Activated CD4-positive, alpha-beta memory T cell treated with anti-CD3 and anti-CD28 coated beads, Interleukin-2, amount 10 ng/mL, durations not matched to agents 7 days and 5 days (primary cell): ENCODE measurements at places on chromosomes 5 and 9. TPM values are rescaled to one million over a fixed set of nuclear protein-coding genes. Genes with fewer than 3 reads are reported as not detected.

- DNase-seq: peak; percentile 43
- peak overlapping the region; percentile 73 for H3K27ac ChIP-seq
- peaks cover 4% of the 10 kb centered on the region for H3K27me3 ChIP-seq
- H3K4me1 ChIP-seq: peaks cover 61% of the 10 kb centered on the region
- peaks cover 13% of the 10 kb centered on the region for H3K36me3 ChIP-seq
- H3K4me3 ChIP-seq: peak overlapping the region; percentile 75
Measured at GRCh38 chr5:151085517-151086041, 4.7 kb upstream of the TNIP1 start.

- no peaks in the 10 kb centered on the region for H3K27me3 ChIP-seq
- no peak overlapping the region for H3K27ac ChIP-seq
- no peaks in the 10 kb centered on the region for H3K4me1 ChIP-seq
- H3K4me3 ChIP-seq: no peak overlapping the region
Measured at GRCh38 chr9:136831720-136832104, 10.6 kb upstream of the AJM1 start.

- peak overlapping the region; percentile 87 for H3K4me3 ChIP-seq
- DNase-seq: peak; percentile 28
- peaks cover 26% of the 10 kb centered on the region for H3K4me1 ChIP-seq
Measured at GRCh38 chr5:172959824-172960799, 888 bp downstream of the RPL26L1 start.

DNA sequence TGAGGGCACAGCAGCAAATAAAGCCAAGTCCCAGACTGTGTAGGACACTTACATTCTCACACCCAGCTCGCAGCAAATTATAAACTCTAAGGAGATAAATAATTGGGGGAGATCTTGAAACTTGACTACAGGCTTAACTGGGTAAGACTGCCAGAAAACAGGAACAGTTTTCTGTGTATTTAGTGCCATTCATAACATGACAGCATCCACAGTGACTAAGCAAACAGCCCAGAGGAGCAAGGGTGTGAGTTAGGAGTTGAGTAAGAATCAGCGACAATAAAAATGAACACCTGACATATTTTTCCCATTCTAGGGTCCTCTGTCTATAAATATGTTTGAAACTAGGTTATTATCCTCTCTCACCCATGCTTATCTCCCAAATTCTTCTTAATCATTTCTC lies 370.9 kb upstream of the WWC1 start:
- H3K27ac ChIP-seq: no peak overlapping the region
- H3K4me1 ChIP-seq: no peaks in the 10 kb centered on the region
- no peak for DNase-seq
- no peaks in the 10 kb centered on the region for H3K27me3 ChIP-seq
- H3K36me3 ChIP-seq: no peaks in the 10 kb centered on the region

GRCh38 chr5:157259699-157260098 lies 6.2 kb upstream of the CYFIP2 start:
- peaks cover 73% of the 10 kb centered on the region for H3K4me1 ChIP-seq
- H3K36me3 ChIP-seq: peaks cover 29% of the 10 kb centered on the region
- no peak overlapping the region for H3K4me3 ChIP-seq
- no peak overlapping the region for H3K27ac ChIP-seq

- H3K36me3 ChIP-seq: peaks cover 33% of the 10 kb centered on the region
- no peak overlapping the region for H3K4me3 ChIP-seq
- peaks cover 14% of the 10 kb centered on the region for H3K4me1 ChIP-seq
- H3K27me3 ChIP-seq: no peaks in the 10 kb centered on the region
- H3K27ac ChIP-seq: no peak overlapping the region
Measured at GRCh38 chr9:4691795-4692194, 12.4 kb downstream of the CDC37L1 start.

- H3K36me3 ChIP-seq: no peaks in the 10 kb centered on the region
- H3K4me1 ChIP-seq: no peaks in the 10 kb centered on the region
- no peaks in the 10 kb centered on the region for H3K27me3 ChIP-seq
- H3K27ac ChIP-seq: no peak overlapping the region
Measured at GRCh38 chr5:88940713-88941112, 57.7 kb upstream of the MEF2C start.

- H3K27me3 ChIP-seq: no peaks in the 10 kb centered on the region
- H3K27ac ChIP-seq: no peak overlapping the region
- H3K36me3 ChIP-seq: no peaks in the 10 kb centered on the region
Measured at GRCh38 chr9:111743275-111743674, 51.5 kb downstream of the SHOC1 start.

DNA sequence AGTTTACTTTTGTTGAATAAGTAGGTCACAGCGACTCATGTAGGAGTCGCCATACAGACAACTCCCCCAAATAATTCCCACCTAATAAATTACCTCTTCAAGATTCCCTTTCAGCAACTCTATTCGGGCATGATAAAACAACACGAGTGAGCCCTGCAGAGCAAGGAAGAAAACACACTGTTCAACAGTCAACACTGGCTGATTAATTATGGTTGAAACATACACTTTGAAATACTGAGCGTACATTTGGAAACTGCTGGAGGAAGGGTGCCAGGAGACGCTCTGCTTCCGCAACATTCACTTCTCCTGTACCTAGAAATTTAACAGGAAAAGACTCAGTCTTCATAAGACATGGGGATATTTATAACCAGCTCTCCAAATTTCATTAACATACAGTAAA lies 117.5 kb downstream of the TTC39B start:
- no peaks in the 10 kb centered on the region for H3K27me3 ChIP-seq
- peaks cover 53% of the 10 kb centered on the region for H3K36me3 ChIP-seq
- no peak overlapping the region for H3K27ac ChIP-seq
- peaks cover 13% of the 10 kb centered on the region for H3K4me1 ChIP-seq
- DNase-seq: no peak

DNA sequence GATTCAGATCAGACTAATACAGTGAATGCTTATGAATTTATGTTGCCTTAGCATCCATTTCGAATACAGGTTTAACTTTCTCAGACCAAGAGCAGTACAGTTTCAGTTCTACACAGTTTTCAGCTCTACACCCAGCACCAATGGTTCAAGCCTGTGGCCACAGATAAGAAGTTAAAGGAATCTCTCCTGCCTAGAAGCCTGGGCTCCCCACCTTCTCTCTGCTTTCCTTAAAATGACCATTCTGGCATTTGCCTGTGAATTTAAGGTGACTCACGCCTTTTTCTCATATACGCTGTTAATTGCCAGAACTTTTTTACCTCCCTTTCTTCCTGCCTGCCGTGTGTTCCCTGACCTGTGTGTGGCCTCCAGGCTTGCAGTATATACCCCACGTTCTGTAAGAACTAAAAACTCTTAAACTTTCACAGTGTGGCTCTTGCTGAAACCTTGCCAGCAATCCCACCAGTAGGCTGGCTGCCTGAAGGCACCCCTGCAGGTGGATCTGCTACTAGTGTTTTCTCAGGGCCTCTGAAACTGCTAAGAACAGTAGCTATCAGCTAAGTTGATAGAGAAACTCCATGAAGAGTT lies 692.8 kb upstream of the CDH18 start:
- H3K4me3 ChIP-seq: no peak overlapping the region
- no peak for DNase-seq
- H3K27me3 ChIP-seq: no peaks in the 10 kb centered on the region

DNA sequence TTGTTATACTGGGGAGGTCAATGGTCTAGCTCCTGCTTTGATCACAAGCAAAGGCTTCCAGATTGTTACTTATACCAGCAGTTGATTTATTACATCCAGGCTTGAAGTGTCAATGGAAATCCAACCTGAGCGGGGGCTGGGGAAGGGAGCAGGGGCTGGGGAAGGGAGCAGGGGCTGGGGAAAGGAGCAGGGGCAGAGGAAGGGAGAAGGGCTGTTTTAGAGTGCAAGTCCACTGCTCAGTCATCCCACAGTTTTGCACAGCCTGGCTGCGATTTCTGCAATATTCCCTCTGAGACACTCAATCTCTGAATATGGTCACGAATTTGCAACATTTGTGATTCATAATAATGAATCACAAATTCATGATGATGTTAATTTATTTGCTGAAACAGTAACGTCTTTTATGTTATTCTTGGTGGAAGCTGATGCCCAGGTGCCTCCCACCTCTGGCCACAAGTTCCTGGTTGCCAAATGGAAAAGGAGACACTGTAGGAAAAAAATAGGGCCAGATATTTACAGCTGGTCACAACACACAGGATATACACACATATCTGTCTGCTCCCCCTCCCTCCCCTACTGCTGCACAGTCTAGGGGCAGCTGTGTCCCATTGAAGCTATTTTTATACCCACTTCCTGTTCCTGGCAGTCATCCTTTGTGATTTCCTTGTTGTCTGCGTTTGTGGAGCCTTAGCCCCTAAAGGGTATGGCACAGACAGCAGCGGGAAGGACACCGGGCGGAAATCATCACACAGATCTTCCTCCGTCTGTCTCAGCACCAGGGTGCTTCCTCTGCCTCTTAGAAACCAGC lies 325.1 kb downstream of the GADD45G start:
- no peak overlapping the region for H3K4me3 ChIP-seq
- H3K27me3 ChIP-seq: peaks cover 30% of the 10 kb centered on the region
- H3K4me1 ChIP-seq: peaks cover 2% of the 10 kb centered on the region
- no peak for DNase-seq

- no peak for DNase-seq
- H3K36me3 ChIP-seq: no peaks in the 10 kb centered on the region
- H3K4me3 ChIP-seq: no peak overlapping the region
- peaks cover 33% of the 10 kb centered on the region for H3K27me3 ChIP-seq
- H3K27ac ChIP-seq: no peak overlapping the region
Measured at GRCh38 chr5:98777295-98777694, 3.8 kb downstream of the RGMB start.

DNA sequence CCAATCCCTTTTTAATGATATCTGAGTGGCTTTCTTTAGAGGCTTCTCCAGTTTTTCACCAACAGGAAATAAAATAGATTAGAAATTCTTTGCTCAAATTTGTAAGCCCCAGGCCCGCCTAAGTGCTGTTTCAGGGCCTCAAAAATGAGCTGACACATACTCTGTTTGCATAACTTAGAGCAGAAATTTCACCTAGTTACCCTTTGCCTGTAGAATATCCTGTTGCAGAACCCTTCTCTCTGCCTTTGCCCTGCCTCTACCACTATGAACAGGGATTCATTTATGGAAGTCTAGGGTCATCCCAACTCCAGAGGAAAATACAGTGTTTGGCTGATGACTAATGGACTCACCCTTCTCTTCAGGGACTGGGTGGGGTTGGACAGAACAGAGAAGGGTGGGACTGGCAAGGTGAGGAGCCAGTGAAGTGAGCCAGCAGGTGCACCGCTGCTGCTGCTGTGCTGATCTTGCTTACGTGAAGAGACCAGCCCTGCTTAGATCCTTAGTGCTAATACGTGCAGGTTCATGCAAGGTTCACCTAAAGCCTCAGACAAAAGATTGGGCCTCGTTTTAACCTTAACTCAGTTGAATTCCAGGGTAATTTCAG lies 22.8 kb downstream of the OSTF1 start:
- peak overlapping the region; percentile 56 for H3K27ac ChIP-seq
- no peak overlapping the region for H3K4me3 ChIP-seq
- peaks cover 52% of the 10 kb centered on the region for H3K4me1 ChIP-seq
- no peak for DNase-seq

DNA sequence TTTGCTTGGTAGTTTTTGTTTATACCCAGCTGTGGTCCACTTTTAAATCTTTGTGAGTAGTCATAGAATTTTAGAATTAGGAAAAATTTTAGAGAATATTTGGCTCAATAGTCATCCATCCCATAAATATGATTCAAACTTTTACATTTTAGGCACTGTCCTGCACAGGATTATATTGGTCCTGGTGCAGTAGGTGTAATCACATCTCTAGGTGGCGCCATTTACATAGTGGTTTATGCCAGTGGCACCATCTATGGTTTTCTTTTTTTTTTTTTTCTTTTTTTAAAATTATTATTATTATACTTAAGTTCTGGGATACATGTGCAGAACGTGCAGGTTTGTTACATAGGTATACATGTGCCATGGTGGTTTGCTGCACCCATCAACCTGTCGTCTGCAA lies 260.7 kb upstream of the KCNN2 start:
- no peak overlapping the region for H3K27ac ChIP-seq
- no peaks in the 10 kb centered on the region for H3K27me3 ChIP-seq

GRCh38 chr9:126678989-126679388 lies 65.3 kb downstream of the LMX1B start:
- peaks cover 80% of the 10 kb centered on the region for H3K27me3 ChIP-seq
- no peak overlapping the region for H3K4me3 ChIP-seq
- DNase-seq: no peak
- no peaks in the 10 kb centered on the region for H3K36me3 ChIP-seq
- peaks cover 6% of the 10 kb centered on the region for H3K4me1 ChIP-seq

- H3K36me3 ChIP-seq: no peaks in the 10 kb centered on the region
- H3K4me3 ChIP-seq: no peak overlapping the region
- no peak overlapping the region for H3K27ac ChIP-seq
- H3K27me3 ChIP-seq: no peaks in the 10 kb centered on the region
- no peak for DNase-seq
Measured at GRCh38 chr9:28135549-28135948, 562.3 kb upstream of the C9orf72 start.

DNA sequence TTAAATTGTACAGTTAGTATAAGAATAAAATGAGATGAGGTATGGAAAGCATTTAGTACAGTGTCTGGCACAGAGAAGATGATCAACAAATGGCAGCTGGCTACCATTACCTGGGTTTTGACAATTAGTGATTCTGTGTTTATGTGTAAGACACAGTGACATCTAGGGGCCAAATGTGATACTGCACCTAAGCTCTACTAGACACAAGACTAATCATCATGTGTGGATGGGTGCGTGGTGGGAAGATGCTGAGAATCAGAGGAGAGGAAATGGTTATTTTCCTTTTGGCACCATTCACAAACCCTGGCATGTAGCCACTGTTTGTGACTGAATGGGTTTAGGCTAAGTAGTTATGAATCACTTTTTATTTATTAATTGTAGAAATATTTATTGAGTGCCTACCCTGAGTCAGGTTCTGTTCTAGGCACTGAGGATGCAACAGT lies 109.8 kb upstream of the TBC1D2 start:
- peaks cover 6% of the 10 kb centered on the region for H3K27me3 ChIP-seq
- no peak for DNase-seq
- H3K4me1 ChIP-seq: no peaks in the 10 kb centered on the region
- no peak overlapping the region for H3K27ac ChIP-seq
- peaks cover 4% of the 10 kb centered on the region for H3K36me3 ChIP-seq

AQP7 gene
- 0.55 TPM for total RNA-seq

MARVELD2 gene
- total RNA-seq: 0.23 TPM

PLPP7 gene
- total RNA-seq: not detected

CEP120 gene
- 36.6 TPM for total RNA-seq

FOXD4L3 gene
- not detected for total RNA-seq

ZMAT2 gene
- 52.0 TPM for total RNA-seq

ASPN gene
- not detected for total RNA-seq

PTGER4 gene
- 54.1 TPM for total RNA-seq

ROPN1L gene
- total RNA-seq: 5.5 TPM

PCDHA13 gene
- total RNA-seq: not detected
